ENCODE measurements at places on chromosomes 5 and 9.

GRCh38 chr5:159402311-159402710 lies 72.0 kb upstream of the IL12B start:
- DNase-seq: no peak

GRCh38 chr5:158450751-158451171 lies 591.8 kb upstream of the CLINT1 start:
- no peak for DNase-seq

GRCh38 chr9:21902136-21902535 lies 92.1 kb downstream of the CDKN2A start:
- no peak for DNase-seq

DNA sequence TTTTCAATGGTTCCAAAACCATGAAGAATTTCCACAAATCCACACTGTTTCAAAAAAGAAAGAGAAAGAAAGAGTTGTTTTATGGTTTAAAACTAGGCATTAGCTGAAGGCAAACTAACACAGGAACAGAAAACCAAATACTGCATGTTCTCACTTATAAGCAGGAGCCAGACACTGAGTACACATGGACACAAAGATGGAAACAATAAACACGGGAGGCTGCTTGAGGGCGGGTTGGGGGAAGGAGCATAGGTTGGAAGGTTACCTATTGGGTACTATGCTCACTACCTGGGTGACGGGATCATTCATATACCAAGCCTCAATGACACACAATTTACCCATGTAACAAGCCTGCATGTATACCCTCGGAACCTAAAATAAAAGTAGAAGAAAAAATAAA lies 45.0 kb downstream of the SEMA6A start:
- no peak for DNase-seq
